ENCODE measurements at places on chromosomes 16 and 17.

GRCh38 chr16:3573146-3573815 is 3.9 kb downstream of the NLRC3 start:
- no peak for DNase-seq

DNA sequence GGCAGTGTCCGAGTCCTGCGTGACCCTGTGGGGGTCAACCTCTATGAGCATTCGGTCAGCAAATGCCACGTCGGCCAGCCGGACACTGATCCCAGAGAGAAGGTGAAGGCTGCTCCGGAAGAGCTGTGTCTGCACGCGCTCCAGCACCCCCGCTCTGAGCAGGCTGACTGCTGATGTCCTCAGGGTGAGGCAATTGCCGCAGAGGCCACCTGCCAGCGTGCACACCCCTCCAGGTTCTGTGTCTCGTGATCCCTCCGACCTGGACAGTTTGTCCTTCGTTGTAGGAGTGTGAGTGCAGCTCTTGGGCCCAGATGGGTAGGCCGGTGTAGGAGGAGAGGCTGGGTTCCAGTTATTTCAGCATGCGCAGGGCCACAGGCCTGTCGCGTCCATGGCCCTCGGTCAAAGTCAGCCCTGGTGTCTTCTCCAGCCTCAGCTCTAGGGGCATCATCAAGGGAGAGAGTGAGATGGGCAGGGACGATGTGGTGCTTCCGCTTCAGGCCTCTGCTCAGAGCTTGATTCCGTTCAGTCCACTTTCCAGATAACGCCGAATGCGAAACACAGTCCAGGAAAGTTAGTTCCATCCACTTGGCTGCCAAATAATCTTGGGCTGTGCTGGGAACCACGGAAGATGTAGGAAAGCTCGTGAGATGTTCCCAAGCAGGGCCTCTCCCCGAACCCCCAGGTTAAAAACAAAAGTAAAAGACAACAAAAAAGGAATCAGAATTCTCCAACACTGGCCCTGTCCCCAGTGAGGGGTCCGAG is 15.1 kb upstream of the NCBP3 start:
- no peak for DNase-seq

- no peak for DNase-seq
These were observed 25.6 kb downstream of the PIEZO1 start for GRCh38 chr16:88759245-88759975.

DNA sequence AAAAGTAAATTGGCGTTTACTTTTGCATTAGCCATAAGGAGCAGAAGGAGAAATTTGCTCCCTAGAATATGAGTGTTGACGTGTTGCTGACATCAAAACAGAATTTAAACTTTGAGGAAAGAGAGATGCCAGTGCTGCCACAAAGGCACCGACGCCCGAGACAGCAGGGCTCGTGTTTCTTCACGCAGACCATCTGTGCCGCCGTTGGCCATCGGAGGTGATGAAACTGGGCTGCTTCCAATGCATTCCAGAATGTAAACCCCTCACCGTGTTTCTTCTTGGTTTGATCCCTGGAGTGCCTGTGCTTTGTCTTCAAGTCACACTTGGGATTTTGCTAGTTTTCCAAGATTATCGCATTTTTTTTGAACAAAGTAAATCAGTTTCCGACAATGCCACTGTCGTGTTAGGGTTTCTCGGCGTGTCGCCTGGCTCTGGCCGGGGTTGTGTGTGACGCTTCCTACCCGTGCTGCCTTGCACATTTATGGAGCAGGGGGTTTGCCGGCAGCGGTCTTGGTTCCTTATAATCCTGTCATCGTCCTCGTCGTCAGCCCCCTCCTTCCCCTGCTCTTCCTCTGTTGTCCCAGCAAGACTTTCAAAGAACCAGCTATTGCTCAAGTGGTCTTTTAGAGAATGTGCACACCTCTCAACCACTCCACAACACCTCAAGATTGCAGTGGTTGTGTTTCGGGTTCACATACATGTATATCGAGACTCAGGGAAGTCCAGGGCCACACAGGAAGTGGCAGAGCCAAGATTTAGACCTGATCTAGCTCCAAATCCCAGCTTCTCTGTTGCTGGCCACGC is 103.9 kb downstream of the METRNL start:
- no peak for DNase-seq

DNA sequence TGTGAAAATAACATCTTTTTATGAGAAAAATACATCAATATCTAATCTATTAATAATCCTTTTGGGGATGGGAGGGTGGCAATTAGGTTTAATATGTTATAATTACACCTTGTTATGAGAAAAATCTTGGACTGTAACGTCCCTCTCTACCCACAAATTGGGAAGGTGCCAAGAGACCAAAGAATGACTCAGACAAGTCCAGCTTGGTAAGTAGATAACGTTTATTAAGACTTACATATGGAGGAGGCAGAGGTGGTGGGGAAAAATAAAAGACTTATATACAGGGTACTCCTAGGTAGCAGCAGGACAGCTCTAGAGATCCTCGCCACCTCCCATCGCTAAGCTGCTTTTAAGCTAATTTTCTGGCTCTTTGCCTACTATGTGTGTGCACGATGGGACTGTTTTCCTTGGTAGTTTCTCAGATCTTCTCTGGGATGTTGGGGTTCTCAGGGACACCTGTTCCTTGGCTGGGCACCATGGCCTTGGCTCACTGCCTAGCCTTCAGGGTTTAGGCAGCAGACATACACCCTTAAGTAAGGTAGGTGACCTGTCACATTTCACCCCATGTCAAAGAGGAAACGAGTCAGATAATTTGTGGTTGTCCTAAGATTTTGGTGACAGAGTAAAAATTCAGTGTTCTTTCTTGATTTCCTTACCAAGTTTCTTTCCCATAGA is 31.5 kb downstream of the RBL2 start:
- DNase-seq = peak; percentile 63

DNA sequence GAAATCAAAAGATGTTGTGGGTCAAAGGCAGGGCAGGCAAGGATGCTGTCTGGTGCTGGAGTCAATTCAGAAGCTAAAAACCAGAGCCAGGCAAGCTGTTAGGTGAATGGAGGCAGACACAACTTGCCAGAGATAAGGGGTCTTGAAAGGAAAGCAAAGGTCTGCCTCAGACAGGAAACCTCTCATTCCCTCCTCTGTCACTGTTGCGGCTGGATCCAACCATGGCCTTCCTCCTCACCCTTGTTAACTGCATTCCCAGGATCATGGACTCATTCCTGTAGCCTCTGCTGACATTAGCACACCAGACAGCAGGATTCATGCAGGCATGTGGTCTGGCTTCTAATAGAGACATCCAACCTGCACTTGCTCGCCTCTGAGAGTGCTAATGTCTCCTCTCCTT is 186.7 kb upstream of the HS3ST3A1 start:
- no peak for DNase-seq

- peak; percentile 66 for DNase-seq
These were observed 205.7 kb downstream of the TANC2 start for GRCh38 chr17:63171428-63172393.

GRCh38 chr17:75173526-75173925 is 9.2 kb downstream of the SUMO2 start:
- no peak for DNase-seq

DNA sequence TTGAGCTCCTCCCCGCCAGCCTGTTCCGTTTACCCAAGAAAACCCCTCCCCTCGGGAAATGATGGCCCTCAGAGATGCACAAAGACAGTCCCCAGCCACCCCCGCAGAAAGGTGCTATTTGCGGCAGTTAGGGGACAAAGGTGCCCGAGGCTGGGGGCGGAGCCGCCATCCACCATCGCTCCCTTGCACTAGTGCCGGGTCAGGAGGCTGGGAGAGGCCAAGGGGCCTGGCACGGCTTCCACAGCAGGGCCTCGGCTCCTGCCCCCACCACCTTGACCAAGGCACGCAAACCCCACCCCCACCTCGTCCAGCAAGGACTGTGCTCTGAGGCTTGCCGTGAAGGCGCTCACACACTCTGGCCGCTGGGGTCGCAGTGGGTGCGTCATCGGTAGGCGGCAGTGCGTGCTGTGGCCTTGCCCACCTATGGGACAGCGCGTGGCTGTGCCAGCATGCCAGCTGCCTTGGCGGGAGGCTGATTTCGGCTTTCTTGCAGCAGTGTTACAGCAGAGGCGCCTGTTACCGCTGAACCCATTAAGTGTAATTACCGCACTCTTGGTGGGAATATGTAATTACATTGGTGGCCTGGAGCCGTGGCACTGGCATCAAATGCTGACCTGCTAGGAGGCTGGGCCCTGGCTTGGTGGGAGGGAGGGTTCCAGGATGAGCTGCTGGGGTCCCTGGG is 31.8 kb downstream of the TPSG1 start:
- no peak for DNase-seq

GRCh38 chr16:11576427-11577289 is 10.1 kb downstream of the LITAF start:
- no peak for DNase-seq

GRCh38 chr16:827513-827912 is 27.0 kb upstream of the GNG13 start:
- no peak for DNase-seq

DNA sequence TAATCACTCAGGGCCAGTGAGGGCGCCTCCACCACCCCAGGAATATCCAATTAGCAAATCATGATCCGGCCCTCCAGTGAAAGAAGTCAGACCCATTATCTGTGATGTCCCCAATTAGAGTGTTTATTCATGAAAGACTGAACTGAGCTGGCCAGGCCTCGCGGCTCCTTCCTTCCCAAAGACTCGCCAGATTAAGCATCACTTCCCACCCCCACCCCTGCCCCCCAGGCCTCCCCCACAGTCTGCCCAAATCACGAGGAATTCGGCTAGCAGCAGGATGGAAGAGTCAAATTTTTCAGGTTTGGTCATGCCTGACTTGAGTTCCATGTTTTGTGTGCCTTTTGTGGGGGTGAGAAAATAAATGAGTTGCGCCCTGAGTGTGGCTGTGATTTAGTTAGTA is 298.4 kb upstream of the SALL1 start:
- DNase-seq = no peak

DNA sequence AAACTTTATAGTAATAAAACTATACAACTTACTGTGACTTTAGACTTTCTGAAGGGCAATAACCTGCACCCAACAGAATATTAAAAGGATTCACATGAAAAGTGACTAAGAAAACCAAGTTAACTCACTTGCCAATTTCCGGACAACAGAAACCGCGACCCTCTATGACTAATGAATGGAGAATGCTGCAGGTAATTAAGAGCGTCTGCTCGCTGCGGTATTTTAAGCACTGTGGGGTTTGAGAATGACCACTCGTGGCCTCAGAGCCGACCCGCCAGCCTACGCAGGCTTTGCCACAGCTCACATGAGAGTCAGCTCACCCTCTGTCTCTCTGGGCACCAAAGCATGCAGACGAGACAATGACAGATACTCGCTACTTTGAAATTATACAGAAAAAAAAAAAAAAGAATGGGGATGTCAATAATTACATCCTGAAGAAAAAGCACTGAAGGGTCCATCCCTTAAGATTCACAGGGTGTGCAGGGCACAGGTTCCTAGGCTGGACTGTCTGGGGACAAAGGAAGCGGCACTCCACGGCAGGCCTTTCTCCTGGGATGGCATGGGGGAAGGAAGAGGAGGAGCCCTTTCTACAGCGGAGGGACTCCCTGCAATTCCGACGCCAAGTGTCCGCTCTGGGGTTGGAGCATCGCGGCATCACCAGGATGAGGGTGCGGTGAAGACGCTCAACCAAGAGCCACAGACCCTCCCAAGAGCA is 35.0 kb downstream of the ZCCHC14 start:
- DNase-seq = peak; percentile 91

DNA sequence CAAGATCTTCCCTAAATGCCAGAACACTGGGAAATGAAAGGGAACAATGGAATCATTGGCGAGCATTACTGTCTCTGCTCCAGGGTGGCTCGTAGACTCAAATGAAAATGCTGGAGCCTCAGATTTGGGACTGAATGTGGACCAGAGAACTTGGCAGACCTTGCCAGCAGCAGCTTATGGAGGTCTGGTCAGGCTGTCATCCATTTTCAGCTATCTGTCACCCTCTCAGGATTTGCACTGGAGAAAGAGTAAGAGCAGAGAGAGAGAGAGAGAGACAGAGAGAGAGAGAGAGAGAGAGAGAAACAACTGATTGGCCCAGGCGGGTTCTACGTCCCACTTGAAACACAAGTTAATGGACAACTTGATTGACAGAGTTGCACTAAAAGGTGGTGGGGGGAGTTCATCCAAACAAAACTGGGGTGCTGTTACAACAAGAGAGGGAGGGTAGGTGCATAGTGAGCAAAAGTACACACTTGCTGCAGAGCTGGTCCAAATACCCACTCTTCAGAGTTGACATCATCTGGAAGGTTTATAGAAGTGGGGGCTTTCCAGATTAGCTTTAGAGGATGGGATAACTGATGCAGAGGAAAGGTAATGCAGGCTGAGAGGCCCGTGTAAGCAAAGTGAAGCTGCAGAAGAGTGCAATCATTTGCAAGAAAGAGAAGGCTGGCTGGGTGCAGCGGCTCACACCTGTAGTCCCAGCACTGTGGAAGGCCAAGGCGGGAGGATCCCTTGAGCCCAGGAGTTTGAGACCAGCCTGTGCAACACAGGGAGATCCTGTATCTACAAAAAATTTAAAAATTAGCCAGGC is 16.5 kb upstream of the NSMCE1 start:
- DNase-seq = no peak

- no peak for DNase-seq
These were observed 1.4 kb downstream of the CBFB start for GRCh38 chr16:67030221-67030962.

DNA sequence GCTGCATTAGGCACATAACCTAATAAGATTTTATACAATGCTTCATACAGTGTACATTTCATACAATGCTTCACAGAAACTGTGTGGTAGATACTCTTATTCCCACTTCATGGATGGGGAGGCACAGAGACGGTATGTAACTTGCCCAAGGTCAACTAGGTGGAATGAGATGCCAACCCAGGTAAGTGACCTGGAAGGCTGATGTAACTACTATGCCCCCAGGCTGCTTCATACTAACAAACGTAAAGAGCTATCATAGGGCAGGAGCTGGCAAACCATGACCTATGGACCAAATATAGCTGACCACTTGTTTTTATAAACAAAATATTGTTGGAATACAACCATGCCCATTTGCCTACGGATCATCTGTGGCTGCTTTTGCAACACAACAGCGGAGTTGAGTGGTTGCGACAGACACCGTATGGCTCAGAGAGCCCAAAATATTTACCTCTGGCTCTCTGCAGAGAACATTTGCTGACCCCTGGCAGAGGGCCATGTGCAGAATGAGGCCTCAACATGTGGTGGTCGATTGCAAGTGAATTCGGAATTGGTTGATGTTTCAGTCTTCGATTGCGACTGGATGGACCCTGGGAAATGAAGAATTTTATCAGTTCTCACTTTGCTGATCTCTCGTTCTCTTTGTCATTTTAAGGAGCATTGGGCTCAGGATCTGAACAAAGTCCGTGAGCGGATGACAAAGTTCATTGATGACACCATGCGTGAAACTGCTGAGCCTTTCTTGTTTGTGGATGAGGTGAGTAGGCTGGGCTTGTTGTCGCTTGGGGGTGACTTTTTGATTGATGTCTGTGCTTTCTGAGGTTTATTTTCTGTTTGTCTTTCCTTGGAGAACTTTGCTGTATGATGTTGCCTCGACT is 109.7 kb downstream of the PLCG2 start:
- DNase-seq = no peak

Measured in adipocyte (in vitro differentiated cells).